Naive thymus-derived CD4-positive, alpha-beta T cell (primary cell): ENCODE measurements at places on chromosomes 5 and 9. TPM values are rescaled to one million over a fixed set of nuclear protein-coding genes. Genes with fewer than 3 reads are reported as not detected.

- DNase-seq: no peak
Measured at GRCh38 chr5:114006582-114006981, 355.3 kb upstream of the KCNN2 start.

DNA sequence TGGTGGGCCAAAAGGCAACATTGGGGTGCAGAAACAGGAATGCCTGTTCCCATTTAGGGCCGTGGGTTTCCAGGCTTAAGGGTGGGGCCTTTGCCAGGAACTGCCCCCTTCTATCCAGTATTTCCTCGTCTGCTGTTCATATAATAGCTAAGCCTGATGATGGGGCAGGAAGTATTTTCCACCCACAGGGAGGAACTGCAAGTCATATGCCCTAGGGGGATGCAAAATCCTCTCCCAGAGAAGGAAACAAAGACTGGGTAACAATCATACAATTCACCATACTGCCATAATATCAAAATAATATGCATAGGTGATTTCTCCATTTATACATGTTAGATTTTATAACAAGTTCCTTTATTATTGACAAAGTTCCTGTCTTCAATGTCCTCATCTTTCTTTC lies 20.5 kb upstream of the RPS23 start:
- no peak for DNase-seq

DNA sequence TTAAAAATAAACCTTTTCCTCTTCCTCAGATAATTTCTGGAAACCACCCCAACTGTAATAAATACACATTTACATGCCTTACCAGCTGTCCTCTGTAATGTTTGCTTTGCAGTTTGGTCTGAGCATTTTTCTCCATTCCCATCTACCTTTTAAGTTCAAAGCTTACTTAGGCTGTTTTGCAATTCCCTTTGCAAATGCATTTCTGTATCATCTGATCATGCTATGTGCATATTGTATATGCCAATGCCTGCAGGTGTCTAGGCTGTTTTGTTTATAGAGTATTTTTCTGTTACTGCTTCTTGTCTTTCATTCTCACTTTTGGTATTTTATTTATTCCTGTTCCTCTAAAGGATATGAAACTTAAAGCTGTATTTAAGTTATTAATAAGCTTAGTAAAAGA lies 86.3 kb downstream of the SLC44A1 start:
- DNase-seq: no peak

GRCh38 chr9:128553728-128554127 lies 1.3 kb downstream of the SPTAN1 start:
- no peak for DNase-seq

GRCh38 chr5:36373527-36374086 lies 71.9 kb upstream of the RANBP3L start:
- DNase-seq: no peak

MLANA gene
- 0.38 TPM for polyA plus RNA-seq

DNA sequence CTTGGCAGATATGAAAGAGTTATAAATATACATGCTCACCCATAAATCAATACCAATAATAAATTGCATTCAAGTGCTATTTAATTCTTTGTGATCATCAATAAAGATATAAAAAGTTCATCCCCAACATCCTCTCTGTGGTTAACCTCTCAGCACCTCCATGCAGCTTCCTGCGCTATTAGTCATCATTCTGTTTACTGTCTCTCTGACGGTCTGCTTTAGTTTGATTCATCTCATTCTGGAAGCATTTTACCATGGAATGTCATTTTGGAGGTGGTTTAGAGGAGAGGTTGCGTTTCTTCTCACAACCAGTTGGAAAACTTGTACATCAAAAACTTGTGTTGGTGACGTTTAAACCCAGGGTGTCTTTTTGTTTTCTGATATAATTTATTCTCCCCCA lies 486.6 kb downstream of the BRINP1 start:
- DNase-seq: no peak

IL4 gene
- polyA plus RNA-seq: not detected

BAAT gene
- polyA plus RNA-seq: not detected

DNA sequence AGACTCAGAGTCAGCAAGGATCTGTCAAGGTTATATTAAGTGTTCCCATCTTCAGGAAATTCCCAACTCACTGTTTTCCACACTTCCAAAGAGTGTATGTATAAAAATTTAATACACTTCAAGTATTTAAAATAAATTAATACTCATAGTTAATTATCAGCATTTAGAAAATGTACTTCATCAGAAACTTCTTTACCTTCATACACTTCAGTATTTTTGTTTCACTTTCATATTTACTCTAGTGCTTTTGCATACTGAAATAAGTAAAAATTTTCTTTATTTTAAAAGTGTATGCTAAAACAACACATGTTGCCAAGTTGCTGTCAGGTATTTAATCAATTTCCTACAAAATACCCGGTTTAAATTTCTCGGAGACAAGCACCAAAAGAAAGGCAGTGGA lies 16.5 kb downstream of the RICTOR start:
- DNase-seq: no peak

CDC20B gene
- not detected for polyA plus RNA-seq

GRCh38 chr9:123218831-123219230 lies 49.6 kb downstream of the STRBP start:
- DNase-seq: no peak

EIF4E1B gene
- polyA plus RNA-seq: not detected

DNA sequence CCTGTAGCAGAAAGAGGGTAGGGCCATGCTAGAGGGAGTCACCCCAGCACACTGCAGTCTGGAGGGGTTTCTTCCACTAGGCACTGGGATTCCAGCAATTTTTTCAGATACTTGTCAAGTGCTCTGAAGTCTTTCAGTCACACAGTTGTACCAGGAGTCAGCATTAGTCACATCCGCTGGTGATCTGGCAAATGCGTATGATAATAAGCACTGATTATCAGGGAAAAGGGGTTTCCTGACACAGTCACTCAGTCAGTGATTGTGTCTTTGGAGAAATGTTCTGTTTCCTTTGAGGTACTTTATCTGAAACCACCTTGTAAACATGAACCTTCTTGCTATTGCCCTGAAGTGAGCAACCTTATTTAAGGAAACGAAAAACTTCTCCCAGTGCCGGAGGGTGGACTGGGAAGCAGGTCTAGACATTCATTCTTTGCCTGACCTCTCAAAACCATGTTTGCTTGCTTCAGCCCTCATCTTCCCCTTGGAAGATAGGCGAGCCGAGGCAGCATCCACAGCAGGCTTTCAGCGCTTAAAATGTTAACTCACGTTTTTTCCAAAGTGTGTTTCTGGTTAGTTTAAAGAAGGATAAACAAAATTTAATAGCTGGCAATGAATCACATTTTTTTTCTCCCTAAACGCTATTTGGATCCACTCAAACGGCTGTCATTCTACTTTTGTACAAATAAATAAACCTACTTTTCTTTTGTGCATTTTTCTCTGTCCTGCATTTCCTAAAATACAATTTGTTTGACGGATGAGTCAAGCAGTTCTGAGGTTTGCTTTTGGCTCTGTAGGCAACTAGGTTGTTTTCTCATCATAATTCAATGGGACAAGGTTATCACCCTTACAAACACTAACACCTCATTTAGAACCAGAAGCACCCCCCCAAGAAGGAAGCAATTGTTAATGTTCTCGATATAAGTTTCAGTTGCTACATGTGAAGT lies 77.7 kb downstream of the FOXD1 start:
- no peak for DNase-seq
